ENCODE measurements at places on chromosomes 2 and 18. TPM values are rescaled to one million over a fixed set of nuclear protein-coding genes. Genes with fewer than 3 reads are reported as not detected.

The CYRIA gene
- total RNA-seq = 1.1 TPM

The LCT gene
- total RNA-seq = not detected

The UGT1A3 gene
- total RNA-seq = not detected

The SLC8A1 gene
- total RNA-seq = 1.1 TPM

The LIMS3 gene
- 1.4 TPM for total RNA-seq

The SERPINB13 gene
- total RNA-seq = 44.9 TPM

The RAD51AP2 gene
- total RNA-seq = 0.14 TPM

The CCDC74A gene
- 12.1 TPM for total RNA-seq

The CNTNAP5 gene
- total RNA-seq = not detected

The MZT2B gene
- total RNA-seq = 348 TPM

The CAPN13 gene
- total RNA-seq = 0.21 TPM

The ARL4C gene
- total RNA-seq = 24.6 TPM

The SDC1 gene
- 909 TPM for total RNA-seq

The CSRNP3 gene
- 4.8 TPM for total RNA-seq

The UGT1A10 gene
- not detected for total RNA-seq

The COL4A4 gene
- 0.05 TPM for total RNA-seq

The GRP gene
- total RNA-seq = not detected

The IL36G gene
- 15.7 TPM for total RNA-seq

The COBLL1 gene
- 14.6 TPM for total RNA-seq
